ENCODE measurements at places on chromosomes 4 and X.
A peak's percentile ranks its signal among the peaks of the same experiment; 100 is the strongest.

DNA sequence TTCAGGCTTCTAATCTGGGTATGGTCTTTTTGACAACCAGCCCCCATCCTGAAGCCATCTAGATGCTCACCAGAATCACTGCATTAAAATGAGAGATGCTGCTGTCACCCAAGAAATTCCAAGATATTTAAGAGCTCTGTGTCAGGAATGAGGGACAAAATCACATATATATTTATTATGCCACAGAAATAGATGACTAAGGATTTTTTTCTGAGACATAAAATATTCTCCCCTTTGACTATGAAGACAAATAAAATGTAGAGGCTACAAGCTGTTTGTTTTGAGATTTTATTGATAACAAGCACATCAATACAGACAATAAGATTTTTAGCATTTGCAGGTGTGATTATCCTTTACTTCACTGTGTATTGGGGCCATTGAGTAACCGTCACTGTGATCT lies 77.4 kb downstream of the COMMD8 start:
- DNase-seq = no peak

DNA sequence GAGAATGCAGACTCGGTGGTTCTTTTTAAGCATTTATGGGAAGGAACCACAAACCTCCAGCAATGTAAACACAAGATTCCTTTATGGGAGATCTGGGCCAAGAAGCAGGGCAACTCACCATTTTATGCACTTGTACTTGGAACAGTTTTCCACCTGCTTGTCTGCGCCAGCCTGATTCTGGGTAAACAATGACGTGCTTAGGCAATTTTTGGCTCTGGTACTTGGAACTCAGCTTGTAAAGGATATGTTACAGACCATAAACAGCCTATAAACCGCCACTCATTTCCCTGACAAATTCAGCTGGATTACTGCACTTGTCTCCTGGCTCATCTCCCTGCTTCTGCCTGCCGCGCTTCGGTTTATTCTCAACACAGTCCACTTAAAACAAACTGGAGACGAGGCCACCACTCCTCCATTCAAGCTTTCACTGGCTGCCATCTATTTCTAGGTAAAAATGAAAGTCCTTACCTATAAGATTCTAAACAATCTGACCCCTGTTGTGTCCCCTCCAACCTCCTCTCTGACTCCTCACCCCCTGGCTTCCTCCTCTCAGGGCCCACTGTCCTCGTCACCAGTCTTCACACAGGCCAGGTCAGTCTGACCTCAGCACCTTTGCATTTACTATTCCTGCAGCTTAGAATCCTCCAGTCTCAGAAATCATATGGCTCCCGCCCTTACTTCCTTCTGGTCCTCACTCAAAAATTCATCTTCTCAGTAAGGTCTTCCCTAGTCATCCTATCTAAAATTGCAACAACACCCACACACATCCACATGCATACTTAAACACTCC lies 205.9 kb upstream of the GALNT7 start:
- DNase-seq = peak; percentile 69

- no peak for DNase-seq
Observed at GRCh38 chr4:112908511-112908910, 140.9 kb upstream of the ANK2 start.

- DNase-seq = no peak
Observed at GRCh38 chr4:159017323-159018026, 85.4 kb upstream of the RAPGEF2 start.

- peak; percentile 25 for DNase-seq
Observed at GRCh38 chr4:113707048-113707447, 54.5 kb downstream of the CAMK2D start.

Data from NCI-H526 (cell line).